NCI-H446 (cell line): ENCODE measurements at places on chromosomes 2 and 18.

DNA sequence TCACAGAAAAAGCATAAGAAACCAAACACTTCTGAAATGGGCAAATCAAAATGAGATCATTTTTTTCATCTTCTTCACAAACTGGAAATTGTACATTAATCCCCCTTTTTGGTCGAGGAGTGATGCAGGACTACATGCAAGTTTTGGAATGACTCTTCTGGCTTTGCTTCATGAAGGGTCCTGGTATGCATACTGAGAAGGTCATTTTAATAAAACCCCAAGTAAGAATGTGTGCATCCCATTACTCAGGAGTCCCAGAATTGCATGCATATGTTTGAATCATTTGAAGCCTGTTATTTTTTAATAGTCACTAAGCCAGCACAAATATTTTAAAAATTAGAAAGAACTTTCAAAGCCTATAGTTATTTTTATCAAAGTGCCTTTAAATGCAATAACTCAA is 16.7 kb upstream of the EHBP1 start:
- DNase-seq, result no peak

GRCh38 chr2:11647834-11648600 is 22.0 kb downstream of the NTSR2 start:
- no peak for DNase-seq

- DNase-seq, result no peak
Measured at GRCh38 chr2:239598732-239599090, 197.9 kb upstream of the HDAC4 start.

DNA sequence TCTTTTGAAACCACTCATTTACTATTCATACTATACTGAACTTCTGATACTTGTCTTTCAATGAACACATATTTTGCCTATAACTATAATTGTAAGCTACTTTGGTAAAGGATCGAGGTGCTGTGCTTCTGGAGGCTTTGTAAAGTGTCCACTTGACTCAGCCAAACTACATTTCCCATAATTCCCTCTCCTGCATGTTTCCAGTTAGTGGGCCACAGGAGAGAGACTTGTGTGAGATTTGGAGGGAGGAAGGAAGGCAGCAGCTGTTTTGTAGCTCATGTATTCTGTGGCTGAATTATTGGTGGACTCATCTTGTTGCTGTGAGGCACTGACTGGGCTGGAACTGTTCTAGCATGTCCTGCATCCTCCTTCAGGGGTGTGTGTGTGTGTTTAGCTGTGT is 328.8 kb downstream of the ARL6IP6 start:
- DNase-seq, result no peak

- DNase-seq, result peak; percentile 20
Measured at GRCh38 chr18:26458526-26459232, 89.7 kb downstream of the KCTD1 start.

GRCh38 chr2:65395621-65396347 is 36.6 kb downstream of the SPRED2 start:
- no peak for DNase-seq

GRCh38 chr2:71082402-71083252 is 14.2 kb downstream of the NAGK start:
- no peak for DNase-seq

GRCh38 chr18:77249569-77250500 is at the start of gene GALR1:
Gene GALR1, plus strand, starts transcription at chr18:77249848. Its CDS starts 701 bp downstream, at chr18:77250549.
- no peak for DNase-seq

- DNase-seq, result no peak
Measured at GRCh38 chr2:200496696-200497095, 13.2 kb downstream of the KCTD18 start.

DNA sequence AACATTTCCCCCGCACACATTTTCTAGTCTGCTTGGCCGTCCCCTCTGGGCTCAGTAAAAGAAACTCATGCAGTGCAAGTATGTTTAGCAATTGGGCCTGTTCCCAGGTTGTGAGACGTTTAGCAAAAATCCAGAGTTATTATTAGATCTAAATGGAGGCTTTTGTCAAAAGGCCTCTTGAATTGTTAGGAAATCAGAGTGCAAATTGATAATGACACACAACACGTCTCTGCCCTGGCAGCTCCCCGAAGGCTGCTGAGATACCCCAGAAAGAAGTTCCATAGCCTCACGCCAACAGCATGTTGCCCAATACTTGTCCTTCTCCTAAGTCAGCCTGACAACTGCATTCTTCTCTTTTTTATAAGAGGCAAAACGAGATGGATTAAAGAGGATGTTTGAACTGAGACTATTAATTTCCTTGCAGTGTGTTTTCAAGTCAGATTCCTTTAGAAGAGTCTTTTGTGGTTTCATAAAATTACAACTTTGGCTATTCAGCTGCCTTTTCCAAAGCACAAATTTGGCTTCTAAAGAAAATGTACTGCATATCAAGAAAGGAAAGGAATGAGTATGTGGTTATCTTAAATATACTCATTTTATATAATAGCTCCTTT is 202.2 kb downstream of the TRIB2 start:
- DNase-seq, result no peak

DNA sequence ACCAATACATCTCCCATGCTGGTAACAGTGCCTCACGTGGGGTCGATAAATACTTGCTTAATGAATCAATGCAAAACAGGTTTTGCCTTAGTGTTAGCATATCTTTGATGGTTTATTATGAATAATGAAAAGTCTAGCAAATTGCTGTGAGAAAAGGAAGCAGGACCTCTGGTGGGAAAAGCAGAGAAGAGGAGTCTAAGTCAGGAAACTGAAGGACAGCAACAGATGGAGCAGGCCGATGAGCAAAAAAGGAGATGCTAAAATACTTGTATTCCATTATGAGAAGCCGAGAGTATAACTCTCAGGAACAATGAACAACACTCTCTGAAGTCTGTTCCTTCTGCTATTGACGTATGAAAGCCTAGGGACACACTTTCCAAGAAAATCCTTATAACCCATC is 555.2 kb upstream of the KLHL29 start:
- no peak for DNase-seq

GRCh38 chr2:26737221-26737620 is 26.9 kb upstream of the SLC35F6 start:
- DNase-seq, result no peak

- no peak for DNase-seq
Measured at GRCh38 chr2:79580175-79580574, 67.3 kb downstream of the CTNNA2 start.

DNA sequence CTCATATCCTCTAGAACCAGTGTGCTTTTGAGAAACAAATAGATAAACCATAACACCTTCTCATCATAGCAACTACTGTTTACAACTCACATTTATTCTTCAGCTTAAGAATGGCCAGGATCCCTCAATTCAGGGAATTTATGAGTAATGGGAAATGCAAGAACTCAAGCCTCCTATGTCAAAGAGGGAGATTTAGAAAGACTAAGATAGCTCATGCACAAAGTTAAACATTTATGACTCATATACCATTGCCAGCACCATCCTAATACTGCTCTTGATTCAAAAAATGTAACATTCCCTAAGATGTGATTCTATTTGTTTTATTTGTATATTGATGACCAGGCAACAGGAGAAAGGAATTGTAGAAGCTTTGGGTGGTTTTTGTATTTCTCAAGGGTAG is 172.8 kb downstream of the CYP26B1 start:
- DNase-seq, result no peak

GRCh38 chr2:24492421-24493279 is 1.6 kb downstream of the NCOA1 start:
- no peak for DNase-seq

DNA sequence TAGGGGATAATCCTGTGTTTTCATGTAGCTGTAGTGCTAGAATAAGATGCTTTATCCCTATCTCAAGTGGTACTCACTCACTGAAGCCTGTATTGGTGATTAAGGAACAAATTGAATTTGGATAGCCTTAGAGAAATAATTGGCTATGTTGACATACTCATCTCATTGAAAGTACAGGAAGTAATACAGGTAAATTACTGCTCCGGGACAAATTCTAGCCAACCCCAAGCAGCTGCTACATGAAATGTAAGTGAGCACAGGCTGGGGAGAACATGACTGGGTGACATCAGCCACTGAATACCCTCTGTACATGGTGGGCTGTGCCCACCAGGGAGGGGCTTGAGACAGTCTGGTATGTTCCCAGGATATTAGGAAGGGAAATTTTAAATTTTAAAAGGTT is 188.4 kb upstream of the RASGRP3 start:
- DNase-seq, result no peak

- DNase-seq, result no peak
Measured at GRCh38 chr18:13611601-13612195, 114.7 kb downstream of the FAM210A start.

- DNase-seq, result no peak
Measured at GRCh38 chr18:24662412-24662821, 202.0 kb downstream of the HRH4 start.

DNA sequence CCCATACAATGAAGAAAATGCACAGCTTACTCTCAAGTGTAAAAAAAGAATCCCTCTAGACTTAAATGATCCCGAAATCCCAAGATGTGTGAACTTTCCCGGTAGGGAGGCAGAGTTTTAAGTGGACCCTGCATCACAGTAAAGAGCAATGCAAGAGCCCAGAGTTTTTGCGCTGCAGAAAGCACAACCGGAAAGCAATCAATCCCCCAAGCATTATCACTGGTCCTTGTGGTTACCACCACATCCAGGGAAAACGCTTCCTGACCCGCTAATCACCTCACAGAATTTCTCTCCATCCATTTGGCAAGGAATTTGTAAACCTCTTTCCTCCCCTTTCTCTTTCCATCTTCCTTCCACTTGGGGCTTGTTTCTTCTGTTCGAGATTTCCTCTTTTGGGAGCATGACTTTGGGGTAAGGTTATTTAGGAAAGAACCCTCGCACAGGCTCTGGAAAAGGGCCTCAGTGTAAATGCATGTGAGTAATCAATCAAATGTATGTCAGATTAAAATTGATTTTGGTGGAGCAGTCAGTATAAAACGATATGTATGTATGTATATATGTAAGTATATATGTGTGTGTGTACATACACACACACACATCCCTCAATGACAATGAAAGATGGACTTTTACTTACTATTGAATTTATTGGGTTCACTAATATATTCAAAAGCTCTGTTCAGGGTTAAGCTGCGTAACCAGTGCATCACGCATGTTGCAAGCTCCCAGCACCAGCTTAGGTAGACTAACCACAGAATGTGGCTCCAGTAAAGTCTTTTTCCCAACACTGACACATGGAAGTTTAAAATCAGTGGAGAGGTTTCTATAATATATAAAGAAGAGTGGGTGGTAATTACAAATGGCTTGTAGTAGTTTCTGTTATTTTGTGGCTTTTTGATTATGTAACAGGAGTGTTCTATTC is 1.6 kb downstream of the PLCL1 start:
- no peak for DNase-seq

- no peak for DNase-seq
Measured at GRCh38 chr2:75523313-75524275, 37.1 kb downstream of the EVA1A start.

DNA sequence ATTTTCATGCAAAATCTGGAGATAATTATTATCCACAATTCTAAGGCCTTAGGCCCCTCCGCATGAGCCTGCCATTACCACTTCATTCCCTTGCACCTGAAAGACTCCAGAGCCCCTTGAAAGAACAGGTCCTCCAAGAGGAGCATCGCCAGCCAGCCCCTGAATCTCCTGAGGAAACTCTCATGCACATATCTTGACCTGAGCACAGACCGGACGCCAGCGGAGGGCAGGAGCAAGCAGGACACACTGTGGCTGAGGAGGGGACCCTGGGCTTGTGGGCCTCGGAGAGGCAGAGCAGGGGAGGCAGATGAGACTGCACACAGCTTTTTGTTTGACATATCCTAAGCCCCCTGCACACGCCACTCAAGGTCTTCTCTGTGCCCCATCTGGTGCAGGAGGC is 13.6 kb upstream of the ADNP2 start:
- no peak for DNase-seq

DNA sequence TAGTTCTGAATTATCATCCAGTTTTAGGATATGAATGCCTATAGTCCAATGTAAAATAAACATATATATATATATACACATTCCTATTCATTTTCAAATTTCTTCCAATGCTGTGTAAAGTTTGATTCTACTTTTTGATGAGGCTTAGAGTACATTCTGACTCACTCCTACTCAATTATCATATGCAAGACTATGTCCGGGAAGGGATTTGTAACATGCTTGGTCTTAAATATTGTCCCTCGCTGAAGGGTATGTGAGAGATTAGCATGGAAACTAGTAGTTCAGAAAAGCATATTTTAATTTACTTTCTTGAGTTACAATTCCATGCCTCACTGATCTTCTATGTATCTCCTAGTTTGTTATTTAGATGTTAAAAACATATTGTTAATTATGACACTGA is 377.7 kb upstream of the MAP2 start:
- no peak for DNase-seq

GRCh38 chr2:240551811-240552210 is 6.0 kb downstream of the ANKMY1 start:
- DNase-seq, result no peak

- DNase-seq, result no peak
Measured at GRCh38 chr2:46281939-46282338, 15.3 kb upstream of the EPAS1 start.

- DNase-seq, result no peak
Measured at GRCh38 chr2:224042191-224042696, 3.2 kb upstream of the SERPINE2 start.

DNA sequence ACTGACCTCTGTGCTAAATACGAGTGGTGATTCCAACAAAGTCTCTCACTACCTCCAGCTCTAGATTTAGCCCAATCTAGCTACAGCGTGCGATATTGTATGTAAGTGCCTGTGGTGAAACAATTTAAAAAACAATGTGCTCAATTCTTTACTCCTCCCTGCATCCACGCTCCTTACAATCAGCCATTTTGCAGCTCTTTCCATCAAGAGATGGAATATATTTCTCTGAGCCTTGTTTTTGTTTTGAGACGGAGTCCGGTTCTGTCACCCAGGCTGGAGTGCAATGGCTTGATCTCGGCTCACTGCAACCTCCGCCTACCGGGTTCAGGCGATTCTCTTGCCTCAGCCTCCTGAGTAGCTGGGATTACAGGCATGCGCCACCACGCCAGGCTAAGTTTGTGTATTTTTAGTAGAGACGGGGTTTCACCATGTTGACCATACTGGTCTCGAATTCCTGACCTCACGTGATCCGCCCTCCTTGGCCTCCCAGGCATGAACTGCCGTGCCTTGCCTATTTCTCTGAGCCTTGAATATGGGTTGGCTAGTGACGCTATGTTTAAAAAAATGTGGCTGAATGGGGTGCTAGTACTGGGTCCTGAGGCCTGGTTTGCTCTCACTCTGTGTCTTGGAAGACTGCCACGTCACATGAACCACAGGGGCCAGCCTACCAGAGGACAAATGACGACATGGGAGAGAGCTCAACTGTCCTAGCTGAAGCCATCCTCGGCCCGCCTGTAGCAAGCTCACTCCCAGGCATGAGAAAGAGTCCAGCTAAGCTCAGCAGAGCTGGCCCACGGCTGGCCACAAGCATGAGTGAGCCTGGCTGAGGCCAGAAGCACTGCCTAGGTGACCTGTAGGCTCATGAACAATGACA is 14.8 kb downstream of the WDFY1 start:
- no peak for DNase-seq

- DNase-seq, result no peak
Measured at GRCh38 chr2:234998404-234999211, 46.8 kb downstream of the SH3BP4 start.

DNA sequence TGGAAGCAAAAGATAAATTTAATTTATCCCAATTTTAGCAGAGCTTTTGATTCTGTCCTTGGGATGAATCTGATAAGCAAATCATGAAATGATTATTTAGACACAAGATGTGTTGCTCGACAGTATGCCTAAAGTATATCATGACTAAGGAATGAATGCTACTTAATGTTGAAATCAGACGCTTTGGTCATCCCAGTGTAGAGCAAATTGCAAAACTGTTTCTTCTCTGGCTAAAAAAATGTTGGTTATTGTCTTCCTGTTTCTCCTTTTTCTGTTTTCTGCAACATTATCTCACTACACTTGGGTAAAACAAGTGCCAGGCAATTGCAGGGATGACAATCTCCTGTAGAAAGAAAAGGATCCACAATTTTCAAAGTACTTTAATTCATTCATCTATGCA is 66.4 kb downstream of the BABAM2 start:
- no peak for DNase-seq
